ENCODE measurements at places on chromosomes 6 and 20.

- DNase-seq: peak; percentile 20
These were observed 1.2 kb downstream of the TCFL5 start for GRCh38 chr20:62860391-62860923.

DNA sequence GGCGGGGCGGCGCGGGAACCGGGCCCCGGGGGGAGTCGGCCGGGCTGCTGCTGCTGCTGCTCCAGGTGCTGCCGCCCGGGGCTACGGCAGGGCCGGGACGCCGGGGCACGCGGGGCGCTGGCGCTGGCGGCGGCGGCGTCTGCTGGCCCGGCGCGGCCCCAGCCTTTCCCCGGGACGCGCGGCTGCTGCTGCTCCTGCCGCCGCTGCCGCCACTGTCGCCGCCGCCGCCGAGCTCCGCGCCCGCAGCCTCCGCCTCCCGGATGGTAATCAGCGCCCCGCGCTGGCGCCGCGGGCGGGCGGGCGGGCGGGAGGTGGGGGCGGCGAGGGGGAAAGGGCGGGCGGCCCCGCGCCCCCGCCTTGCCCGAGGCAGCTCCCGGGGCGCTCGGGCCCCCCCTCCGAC lies 306 bp downstream of the EBF4 start:
- DNase-seq: no peak

DNA sequence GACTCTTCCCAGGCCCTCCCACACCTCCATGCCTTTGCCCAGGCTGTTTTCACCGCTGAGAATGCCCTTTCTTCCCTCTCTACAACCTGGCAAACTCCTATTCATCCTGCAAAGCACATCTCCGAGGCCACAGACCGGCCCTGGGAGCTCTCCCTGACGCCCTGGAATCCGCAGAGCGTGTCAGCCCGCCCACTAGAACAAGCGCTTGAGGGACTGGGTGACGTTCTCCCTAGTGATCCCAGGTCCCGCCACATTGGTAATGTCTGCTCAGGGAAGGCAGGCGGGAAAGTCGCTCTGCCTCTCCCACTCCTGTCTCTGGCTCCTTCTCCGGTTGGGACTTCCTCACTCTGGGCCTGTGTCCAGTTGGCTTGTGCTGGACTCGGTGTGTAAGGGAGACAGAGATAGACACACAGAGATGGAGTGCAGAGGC lies 61.6 kb downstream of the SRC start:
- DNase-seq: no peak

DNA sequence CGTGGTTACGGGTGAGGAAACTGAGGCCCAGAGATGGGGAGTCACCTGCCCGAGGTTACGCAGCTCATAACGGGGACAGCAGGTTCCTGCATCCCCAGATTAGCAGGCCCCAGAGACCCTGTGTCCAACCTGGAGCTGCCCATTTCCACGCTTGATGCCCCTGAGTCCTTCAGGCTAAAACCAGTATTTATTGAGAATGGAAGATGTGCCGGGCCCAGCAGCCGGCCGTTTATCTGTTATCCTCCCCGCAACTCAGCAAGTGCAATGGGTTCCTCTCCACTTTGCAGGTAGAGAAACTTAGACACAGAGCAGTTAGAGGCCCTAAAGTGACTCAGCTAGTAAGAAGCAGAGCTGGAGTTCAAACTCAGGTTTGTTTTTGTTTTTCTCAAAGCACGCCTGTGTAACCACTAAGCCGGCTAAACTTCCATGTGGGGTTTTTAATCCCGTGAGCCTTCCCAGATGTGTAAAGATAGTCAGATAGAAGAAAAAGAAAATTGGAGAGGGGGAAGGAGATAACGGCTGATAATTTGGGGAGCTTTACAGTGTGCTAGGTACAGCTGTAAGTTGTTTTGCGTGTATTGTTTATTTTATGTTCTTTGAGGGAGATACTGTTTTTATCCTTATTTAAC lies 775 bp downstream of the PFDN4 start:
- no peak for DNase-seq

- DNase-seq: no peak
These were observed 9.9 kb downstream of the SERAC1 start for GRCh38 chr6:158158123-158158522.

GRCh38 chr20:51326201-51326819 lies 216.2 kb downstream of the NFATC2 start:
- peak; percentile 12 for DNase-seq

- no peak for DNase-seq
These were observed 140.8 kb downstream of the VEGFA start for GRCh38 chr6:43910638-43911353.

- DNase-seq: peak; percentile 1
These were observed 47.9 kb downstream of the BTBD3 start for GRCh38 chr20:11965602-11966001.

DNA sequence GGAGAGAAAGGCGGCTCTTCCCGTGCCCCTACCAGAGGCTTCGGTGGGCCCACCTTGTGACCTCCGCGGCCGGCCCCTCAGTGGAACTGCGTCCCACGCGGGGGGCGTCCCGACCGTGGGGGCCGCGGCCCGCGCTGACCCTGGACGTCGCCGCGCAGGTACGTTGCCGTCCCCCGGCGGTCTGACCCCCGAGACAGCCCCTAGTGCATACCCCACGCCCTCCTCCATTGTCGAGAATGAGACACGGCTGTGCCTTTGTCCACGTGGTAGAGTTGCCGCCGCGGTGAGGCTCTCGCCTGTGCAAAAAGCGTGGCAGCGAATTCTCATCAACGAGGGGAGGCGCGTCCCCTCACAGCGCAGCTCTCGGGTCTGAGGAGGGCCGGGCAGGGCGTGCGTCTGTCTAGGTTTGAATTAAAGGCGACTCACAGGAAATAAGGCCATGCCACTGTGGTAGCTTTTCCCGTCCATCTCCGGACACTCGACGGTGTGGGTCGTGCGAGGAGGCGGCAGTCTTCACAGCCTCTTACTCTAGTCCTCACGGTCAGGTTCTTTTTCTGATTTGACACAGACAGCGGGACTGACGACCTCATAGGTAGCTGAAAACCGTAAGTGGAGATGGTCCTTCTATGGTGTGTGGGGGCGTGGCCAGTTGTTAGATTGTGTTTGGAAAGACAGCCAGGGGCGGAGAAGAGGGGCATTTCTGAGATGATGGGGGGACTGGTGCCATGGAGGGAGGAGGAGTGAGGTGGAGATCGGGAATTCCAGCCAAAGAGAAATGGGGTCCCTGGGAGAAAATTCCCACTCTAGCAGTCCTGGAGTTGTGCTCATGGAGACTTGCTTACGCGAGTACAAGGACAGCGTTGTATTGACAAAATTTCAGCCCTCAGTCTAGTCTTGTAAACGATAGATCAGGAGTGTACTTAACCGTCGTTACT lies 580 bp downstream of the NXT1 start:
- no peak for DNase-seq

DNA sequence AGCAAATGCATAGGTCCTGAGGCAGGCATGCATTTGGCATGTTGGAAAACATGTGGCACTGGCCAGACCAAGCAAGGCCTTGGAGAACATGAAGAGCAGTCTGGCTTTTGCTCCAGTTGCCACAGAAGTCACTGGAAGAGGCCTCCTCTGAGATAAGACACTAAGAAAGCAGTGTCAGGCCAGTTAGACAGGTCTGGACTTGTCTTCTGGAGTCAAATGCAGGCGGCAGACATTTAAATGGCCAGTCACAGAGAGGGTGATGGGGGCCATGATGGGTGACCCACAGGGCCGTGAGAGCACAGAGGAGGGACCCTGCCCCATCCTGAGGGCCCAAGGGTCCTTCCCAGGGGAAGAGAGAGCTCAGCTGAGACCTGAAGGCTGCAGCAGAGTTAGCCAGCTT lies 26.7 kb upstream of the ADA start:
- DNase-seq: no peak

DNA sequence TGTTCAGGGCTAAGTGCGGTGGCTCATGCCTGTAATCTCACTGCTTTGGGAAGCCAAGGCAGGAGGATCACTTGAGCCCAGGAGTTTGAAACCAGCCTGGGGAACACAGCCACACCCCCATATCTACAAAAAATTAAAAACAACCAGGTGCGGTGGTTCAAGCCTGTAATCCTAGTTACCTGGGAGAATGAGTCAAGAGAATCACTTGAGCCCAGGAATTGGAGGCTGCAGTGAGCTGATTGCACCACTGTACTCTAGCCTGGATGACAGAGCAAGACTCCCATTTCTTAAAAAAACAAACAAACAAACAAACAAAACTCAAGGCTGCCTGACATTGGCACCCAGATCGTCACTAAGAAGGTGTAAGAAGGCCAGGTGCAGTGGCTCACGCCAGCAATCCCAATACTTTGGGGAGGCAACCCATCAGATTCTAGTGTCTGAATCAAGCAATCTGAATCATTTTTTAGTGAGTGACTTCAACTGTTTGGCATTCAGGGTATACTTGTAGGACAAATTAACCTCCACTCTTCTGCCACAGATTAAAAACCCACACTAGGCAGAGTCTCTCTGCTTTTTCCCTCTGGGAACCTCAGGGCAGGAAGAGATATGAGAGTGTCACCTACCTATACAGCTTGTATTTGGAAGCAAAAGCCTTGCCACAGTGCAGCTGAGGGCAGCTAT lies 6.1 kb downstream of the PLAGL2 start:
- no peak for DNase-seq

DNA sequence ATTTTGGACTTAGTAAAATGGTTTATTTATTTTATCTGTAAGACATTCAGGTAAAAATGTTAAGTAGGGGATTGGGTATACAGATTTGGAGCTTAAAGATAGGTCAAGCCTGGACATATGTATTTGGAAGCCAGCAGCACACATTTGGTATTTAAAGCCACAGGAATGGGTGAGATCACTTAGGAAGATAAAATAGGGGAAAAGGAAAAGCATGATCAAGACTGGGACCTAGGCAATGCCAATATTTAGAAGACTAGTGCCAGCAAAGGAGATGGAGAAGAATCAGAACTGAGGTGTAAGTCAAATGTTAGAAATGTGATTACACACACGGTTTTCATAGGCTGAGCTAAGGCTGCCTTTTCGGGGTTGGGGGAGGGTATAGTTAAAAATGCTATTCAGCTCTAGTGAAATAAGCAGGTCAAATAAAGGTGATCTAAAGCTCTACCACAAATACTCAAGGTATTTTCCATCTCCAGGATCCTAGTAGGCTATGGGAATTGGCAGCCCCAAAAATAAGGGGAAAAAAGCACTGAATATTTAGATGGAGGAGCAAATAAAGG lies 20.6 kb downstream of the SLC2A12 start:
- DNase-seq: no peak

DNA sequence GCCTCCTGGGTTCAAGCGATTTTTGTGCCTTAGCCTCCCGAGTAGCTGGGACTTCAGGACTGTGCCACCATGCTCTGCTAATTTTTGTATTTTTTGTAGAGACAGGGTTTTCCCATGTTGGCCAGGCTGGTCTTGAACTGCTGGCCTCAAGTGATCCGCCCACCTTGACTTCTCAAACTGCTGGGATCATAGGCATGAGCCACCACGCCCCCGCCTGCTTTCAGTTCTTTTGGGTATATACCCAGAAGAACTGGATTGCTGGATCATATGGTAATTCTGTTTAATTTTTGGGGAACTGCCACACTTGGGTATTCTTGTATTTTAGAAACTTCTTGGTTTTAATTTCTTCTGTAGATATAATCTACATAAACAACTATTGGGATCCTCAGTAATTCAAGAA lies 17.0 kb downstream of the CDS2 start:
- no peak for DNase-seq

DNA sequence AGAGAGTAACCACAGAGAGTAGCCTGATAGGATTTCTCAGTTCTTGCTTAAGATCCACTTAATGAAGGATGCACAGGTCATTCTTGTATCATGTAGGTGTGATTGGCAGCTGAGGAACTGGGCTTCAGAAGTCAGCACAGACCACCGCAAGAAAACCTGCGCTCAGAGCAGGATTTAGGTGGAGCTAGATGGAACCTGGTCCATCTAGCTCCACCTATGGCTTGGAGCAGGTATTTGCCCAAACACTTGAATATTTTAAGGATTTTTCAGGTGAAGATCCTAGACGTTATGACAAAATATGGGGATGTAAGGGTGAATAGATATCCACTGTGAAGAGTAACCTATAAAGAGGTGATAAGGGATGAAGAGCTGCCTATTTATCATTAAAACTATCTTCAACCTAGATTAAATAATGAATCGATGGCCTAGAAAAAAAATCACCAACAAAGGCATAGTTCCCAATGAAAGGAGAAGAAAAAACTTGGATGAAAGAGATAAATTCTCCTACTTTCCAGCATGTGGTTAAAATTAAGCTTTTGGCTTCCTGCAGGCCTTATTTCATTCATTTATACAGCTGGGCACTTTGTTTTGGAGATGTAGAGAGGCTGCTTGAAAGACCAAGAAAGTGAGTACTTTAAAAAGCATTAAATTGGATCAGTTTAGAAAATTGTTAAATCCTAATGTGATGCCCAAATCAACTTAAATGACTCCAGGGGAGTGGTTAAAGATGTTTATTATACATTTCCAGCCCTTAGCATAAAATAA lies 778.4 kb upstream of the GJE1 start:
- no peak for DNase-seq

DNA sequence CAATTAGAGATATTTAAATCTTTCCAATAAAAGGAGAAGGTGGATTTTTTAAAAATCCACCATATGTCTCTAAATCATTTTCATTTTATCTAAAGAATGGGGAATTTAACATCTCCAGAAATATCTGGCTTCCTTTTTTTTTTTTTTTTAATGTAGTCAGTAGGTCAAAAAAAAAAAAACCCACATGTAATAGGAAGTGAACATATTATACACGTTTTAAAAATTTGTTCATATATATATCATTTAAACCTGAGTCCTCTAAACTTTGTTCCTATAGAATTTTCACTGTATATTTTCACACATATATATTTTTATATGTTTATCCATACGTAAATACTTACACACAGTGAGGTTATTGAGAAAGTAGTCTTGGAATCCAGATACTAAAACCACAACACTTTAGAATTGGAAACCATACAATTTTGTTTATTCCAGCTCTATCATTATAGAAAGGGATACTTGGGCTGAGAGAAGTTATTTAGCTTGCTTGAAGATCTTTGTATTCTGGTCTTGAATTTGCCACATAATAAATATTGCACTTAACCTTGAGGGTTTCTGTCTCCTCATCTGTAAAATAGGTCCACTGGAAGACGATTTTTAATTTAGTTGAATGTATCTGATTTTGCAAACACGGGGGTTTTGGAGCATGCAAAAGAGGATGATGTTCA lies 62.1 kb upstream of the ZNF217 start:
- DNase-seq: no peak

GRCh38 chr6:138487102-138487604 lies 12.1 kb downstream of the NHSL1 start:
- DNase-seq: no peak

- DNase-seq: no peak
These were observed 525 bp upstream of the MAK start for GRCh38 chr6:10838794-10839333.

- no peak for DNase-seq
These were observed 178.1 kb upstream of the MOCS1 start for GRCh38 chr6:40112350-40112749.

DNA sequence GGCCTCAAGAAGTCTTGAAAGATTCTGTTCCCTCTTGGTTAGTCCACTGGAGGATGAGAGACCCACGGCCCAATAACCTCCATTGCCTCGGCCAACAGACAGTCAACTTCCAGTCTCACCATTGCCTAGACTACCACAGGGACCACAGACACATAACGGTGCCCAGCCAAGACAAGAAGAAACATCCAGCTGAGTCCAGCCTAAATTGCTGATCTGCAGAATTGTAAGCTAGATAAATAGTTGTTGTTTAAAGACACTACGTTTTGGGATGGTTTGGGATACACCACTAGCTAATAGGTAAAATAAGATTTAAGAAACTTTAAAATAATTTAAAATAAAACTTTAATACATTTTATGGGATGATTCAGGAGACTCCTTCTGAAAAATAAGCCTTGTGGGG lies 324.7 kb upstream of the JAG1 start:
- DNase-seq: no peak
